ENCODE measurements at places on chromosomes 3 and 15.
A peak's percentile ranks its signal among the peaks of the same experiment; 100 is the strongest.

DNA sequence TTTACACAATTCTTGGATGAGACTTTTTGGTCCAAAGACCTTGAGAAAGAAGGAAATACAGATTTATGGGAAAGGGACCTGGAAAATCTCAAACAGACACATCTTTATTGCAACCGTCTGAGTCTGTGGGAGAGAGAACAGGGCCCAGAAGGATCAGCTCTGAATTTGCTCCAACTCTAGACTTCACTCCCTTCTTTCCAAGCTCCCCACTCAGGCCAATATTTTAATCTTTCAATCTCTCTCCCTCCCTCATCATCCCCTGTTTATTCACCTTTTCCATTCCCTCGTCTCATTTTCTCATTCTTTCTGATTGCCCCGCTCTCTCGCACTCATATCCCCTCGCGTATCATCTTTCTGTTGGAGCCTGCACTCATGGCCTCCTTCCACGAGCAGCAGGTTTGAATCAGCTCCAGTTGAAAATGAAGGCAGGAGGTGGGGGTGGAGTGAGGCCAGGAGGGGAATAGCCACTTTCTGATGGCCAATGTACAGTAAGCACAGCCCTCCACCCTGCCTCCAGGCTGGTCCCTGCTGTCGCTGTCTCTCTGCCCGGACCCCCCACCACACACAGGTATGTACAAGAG is 63.6 kb upstream of the BOC start:
- DNase-seq: no peak

- DNase-seq: no peak
These were observed 132.9 kb downstream of the TPRG1 start for GRCh38 chr3:189304465-189305351.

- DNase-seq: peak; percentile 17
These were observed 1.0 kb downstream of the PDE12 start for GRCh38 chr3:57557085-57557537.

- DNase-seq: no peak
These were observed 18.7 kb downstream of the MGLL start for GRCh38 chr3:127803619-127804018.

DNA sequence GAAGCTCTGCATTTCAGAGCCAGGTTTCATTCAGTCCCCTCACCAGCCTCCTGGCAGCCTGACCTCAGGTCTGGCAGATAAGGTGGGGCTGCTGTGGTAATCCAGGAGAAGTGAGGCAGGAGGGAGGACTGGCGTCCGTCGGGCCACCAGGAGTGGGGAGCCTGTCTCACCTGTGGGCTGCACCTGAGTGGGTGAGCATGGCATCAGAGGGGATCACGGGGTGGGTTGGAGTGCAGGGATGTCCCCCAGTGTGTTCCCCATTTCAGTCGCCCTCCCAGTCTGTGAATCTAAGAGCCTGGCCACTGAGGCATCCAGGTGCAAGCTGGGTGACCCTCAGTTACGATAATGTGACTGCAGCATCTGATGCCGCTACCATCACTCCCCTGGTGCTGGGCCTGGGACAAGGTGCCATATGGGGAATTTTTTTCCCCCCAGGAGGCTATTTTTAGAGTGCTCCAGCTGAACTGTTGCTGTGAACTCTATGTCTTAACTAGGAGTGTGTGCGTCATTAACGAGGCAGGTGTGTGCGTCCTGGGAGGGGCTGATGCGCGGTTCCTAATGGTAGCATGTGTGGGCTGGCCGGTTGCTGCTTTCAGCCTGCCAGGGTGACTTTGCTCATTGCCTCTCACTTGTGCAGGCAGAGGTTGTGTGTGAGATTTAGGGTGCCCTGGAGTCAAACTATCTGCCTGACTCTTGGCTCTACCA is 165.2 kb downstream of the SLCO3A1 start:
- DNase-seq: no peak

DNA sequence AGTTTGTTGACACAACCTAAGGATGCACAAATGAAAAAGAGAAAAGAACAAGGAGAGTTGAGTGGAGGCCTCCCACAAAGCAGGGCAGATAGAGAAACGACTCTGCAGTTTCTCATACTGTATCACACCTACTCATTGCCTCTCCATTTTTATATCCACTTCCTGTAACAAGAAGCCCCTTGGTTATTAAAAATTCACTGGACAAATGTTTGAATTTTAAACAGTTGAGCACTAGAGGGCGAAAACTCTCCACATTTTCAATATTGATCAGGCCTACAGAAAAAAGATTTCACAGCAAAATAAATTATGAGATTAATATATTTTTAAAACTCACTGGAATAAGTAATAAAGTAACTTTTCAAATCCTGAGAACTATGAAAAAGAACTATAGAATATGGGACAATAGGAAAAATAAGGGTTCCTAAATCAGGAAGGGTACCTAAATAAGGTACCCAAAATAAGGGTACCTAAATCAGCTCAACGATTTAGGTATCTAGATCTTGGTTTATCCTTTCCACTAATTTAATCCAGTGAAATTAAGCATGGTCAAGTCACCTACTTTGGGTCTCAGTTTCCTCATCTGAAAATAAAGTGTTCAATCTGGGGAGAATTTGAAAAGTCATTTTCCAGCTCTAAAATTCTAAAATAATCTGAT is 47.0 kb upstream of the PPIB start:
- DNase-seq: no peak

GRCh38 chr15:31510057-31510456 is 183.4 kb downstream of the KLF13 start:
- no peak for DNase-seq

GRCh38 chr3:87979527-87979926 is 79.3 kb downstream of the CGGBP1 start:
- DNase-seq: no peak

DNA sequence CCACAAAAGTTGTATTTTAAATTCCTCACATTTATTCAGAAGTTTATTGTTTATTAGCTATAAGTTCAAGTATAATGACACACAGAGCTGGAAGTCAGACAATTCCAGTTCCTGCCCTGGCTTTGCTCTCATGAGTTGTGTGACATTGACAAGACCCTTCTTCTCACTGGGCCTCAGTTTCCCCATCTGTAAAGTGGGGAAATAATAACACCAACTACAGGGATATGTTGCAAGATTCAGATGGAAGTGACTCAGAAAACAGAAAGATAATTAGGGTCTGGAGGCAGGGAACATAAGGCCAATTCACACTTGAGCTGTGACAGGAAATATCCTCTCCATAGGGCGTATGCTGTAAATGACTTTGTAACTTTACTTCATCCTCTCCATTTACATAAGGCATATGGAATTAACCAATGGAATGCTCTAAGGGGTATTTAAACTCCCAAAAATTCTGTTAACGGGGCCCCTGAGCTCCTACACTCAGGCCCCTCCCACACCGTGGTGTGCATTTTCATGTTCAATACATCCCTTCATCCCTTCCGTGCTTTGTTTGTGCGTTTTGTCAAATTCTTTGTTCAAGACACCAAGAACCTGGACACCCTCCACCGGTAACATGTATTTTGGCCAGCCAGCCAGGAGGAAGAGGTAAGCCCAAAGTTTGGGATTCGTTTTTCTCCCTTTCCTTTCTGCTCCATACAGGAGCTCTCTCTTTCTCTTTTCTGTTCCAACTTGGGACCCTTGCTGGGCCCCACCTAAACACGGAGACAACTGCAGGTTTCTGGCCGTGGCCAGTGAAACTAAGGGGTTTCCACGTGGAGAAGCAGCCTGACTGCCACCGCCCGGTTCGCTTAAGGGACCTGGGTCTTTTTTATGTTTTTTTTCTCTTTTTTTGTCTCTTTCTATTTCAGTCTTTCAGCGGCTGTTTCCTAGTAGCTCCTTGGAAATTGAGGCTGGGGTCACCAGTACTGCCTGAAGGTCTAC is 16.9 kb downstream of the CYP11A1 start:
- DNase-seq: no peak

DNA sequence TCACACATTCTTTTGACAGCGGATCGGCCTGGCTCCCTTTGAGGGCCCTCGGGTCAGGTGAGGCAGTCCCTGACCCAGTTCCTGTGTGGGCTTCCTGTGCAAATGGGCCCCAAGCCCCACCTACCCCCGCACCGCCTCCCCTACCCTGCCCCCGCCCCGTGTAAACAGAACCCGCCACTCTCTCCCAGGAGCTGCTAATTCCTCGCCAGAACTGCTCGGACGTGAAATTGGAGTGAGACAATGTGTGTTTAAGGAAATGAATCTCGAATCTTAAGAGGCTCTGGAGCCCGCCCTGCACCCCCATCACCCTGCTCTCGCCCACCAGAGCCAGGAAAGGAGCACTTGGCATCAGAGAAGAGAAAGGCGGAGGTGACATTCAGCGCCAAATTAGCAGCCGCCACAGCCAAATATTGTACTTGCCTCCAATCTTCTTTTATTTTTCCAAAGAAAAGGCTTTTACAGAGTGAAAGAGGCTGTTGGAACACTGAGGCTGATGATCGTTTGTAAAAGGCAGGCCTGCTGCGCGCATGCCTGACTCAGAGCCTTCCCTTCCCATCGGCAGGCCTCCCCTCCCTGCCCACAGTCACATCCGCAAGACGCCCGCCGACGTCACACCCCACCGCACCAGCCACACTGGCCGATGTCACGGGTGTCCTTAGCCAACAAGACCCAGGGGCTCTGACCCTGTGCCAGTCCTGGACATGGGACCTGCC is 53.1 kb downstream of the CACNA2D2 start:
- peak; percentile 55 for DNase-seq

DNA sequence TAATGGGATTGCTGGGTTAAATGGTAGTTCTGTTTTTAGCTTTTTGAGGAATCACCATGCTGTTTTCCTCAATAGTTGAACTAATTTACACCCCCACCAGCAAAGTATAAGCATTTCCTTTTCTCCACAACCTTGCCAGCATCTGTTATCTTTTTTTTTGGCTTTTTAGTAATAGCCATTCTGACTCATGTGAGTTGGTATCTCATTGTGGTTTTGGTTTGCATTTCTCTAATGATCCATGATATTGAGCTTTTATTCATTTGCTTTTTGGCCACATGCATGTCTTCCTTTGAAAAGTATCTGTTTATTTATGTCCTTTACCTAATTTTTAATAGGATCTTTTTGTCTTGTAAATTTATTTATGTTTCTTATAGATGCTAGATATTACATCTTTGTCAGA is 288.2 kb downstream of the EPHA6 start:
- no peak for DNase-seq

DNA sequence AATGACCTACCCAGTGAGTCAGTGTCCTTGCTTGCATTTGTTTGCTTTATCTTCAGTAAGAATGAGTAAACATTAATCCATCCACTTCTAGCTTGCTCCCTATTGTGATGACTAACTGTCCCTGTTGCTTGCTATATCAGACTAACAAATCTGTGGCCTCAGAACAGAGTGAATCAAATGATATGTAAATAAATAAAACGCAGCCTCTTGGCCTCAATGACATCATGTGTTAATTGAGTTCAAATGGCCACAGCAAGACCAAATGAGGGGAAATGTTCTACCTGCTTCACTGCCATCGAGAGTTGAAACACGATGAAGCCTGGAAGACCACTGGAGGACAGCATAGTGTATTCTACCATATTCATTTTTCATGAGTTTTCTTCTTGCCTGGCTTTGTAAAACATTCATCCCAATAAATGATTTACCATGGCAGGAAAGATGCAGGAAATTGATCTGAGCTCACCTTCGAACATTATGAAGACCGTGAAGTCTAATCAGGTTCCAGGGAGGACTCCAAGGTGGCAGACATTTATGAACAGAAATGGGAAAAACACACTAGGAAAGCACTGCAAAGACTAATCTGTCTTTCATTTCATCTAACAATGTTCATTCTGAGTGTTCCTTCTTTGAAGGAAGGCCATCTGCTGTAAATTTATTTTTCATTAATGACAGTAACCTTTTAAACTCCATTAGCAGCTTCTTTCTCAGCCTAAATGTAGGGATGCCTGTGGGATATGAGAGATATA is 1144.5 kb downstream of the TUSC7 start:
- no peak for DNase-seq

- DNase-seq: no peak
These were observed 33.7 kb downstream of the CORO2B start for GRCh38 chr15:68612503-68612902.

DNA sequence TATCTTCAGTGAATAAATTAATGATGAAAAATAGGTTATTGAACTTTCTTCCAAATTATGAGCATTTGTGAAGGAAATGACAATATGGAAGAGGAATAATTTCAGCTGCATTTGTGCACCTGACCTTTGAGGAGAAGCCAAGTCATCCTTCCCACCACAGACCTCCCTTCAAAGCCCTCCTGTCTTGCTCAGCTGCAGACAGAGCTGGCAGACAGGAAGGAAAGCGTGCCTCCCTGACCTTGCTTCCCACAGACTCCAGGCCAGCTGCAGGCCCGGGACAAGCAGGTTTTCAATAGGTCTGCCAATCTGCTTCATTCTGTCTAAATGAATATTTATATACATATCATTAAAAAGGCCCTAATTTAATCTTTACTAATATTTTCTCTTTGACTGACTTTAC is 152.9 kb upstream of the RBMS3 start:
- no peak for DNase-seq

GRCh38 chr15:51496246-51496645 is 126.3 kb downstream of the DMXL2 start:
- no peak for DNase-seq

DNA sequence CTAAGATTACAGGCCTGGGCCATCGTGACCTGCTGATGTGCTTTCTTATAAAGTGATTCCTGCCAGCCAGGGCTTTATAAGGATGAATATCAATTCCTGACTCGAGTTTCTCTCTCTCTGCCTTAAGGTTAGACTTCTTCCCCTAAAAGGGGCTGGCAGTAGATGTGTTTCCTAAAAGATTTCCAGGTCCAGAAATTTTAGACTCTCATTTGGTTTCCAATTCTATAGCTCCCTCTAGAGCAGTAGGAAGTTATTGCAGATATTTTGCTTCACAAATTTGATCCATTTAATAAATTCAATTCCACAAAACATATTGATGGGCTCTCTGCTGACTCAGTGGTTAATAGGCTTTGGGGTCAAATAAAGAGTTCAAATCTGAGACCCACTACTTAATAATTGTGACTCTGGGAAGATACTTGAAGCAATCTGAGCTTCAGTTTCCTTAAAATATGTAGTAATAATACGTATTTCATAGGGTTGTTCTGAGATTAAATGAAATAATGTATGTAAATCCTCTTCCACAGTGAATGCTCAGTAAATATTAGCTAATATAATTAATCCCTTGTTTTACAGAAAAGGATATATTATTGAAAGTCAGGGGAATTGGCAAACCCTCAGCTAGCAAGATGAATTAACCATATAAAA is 2.1 kb downstream of the TRIM69 start:
- DNase-seq: no peak

DNA sequence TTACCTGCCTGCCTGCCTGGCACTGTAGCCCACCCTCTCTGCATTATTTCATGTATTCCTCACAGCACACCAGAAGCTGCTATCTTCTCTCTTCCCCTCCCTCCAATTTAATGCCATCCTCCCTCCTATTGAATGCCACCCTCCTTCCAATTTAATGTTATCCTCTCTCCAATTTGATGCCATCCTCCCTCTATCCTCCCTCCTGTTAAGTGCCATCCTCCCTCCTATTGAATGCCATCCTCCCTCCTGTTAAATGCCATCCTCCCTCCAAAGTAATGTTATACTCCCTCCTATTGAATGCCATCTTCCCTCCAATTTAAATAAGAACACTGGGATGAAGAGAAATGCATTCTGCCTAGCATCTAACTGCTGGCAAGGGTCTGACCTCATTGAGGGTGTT is 11.1 kb downstream of the ATP10A start:
- DNase-seq: no peak

- DNase-seq: no peak
These were observed 69.5 kb upstream of the KCNAB1 start for GRCh38 chr3:156050918-156051317.
